ENCODE measurements at places on chromosomes 1 and 21.

GRCh38 chr1:200372095-200372884, 37.5 kb downstream of the ZNF281 start:
- DNase-seq: no peak

DNA sequence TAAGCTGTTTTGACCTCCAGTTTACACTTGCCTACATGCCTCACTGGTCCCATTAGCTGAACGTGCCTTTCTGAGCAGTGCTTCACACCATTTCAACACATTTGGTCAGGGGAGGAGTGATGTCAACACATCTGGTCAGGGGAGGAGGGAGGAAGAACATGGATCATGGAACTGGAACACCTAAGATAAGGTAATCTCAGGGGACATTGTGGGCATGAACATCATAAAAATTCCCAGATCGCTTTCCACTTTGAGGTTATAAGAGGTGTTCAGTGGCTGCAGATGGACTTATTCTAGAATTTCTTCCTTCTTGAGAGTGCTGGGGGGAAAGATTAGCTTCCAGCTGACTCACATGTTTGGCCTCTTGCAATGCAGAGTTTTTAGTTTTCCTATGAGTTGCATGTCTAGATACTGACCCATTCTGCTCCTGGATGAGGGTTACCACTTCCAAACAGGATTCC, 2.0 kb downstream of the QSOX1 start:
- DNase-seq: no peak

DNA sequence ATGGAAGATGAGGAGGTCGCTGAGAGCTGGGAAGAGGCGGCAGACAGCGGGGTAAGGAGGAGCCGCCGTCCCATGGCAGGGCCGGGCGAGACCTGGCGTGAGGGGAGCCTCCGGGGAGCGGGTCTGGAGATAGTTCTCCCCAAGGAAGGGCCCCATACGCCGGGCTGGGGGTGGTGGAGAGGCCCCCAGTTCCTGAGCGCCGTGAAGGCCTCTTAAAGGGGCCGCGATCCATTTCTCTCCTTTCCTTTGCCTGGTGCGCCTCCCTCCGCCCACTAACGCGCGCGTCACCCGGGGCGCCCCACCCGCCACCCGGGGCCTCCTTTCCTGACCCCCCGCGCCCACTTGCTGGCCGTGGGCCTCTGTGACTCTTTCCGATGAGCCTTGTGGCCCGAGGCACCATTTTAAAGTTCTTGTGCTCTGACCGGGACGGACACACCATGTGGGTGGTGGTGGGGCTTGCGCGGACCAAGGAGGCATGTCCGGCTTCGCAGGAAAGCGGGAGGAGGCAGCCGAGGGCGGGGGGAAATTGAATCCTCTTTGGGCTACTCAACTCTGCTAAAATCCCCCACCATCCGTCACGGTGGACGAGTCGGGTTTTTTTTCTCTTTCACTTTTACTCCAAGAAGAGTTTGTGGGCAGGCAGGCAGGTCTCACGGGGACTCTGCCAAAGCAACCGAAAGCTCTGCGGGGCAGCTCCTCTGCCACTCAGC, 371 bp downstream of the SZRD1 start:
- peak; percentile 82 for DNase-seq

- DNase-seq: no peak
Observed at GRCh38 chr1:218983433-218983832, 190.2 kb upstream of the LYPLAL1 start.

- DNase-seq: no peak
Observed at GRCh38 chr1:233079574-233079973, 129.2 kb downstream of the NTPCR start.

GRCh38 chr1:8398677-8399076, 80.8 kb downstream of the SLC45A1 start:
- no peak for DNase-seq

DNA sequence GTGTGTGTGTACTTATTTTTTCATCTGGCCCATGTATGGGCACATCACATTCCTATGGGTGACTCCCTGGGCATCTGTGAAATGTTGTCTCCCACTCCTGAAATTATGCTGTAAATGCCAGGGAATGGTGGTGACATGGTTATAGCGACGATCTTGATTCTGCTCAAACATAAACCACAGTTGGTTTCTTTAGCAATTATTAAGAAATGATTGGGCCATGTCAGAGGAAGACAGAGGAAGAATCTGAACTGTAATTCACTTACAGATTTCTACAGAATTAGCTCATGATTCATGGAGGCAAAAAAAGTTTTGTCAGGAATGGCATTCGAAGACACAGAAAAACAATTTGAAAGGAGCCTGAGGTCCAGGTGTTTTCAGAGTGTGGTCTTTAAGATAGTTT, 25.8 kb upstream of the KCNE1 start:
- DNase-seq: no peak

GRCh38 chr21:44994695-44995342, 55.0 kb downstream of the SLX9 start:
- no peak for DNase-seq

DNA sequence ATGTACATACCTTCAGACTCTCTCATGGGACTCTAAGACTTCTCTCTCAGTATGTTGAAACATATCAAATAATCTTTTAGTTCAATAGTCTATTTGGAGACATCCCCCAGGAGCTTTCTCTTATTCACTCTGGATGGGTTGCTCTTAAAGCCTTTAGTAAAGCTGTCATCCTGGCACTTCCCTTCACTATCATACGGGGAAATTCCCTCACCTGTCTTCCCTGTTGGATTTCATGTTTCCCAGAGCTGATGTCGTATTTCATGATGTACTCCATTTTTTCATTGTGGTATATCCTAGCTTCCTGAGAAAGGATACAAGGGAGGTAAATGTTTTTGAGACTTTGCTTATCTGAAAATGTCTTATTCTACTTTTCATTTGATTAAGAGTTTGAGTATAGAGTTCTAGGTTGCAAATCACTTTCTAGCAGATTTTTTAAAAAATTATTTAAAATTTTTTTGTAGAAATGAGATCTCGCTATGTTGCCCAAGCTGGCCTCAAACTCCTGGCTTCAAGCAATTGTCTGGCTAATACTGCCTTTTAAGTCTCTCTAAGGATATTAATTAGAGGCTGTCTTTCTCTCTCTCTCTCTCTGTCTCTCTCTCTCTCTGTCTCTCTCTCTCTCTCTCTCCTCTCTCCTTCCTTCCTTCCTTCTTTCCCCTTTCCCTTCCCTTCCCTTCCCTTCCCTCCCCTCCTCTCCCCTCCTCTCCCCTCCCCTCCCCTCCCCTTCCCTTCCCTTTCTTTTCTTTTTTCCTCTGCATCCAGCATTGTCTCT, 17.0 kb upstream of the MACF1 start:
- no peak for DNase-seq

- DNase-seq: no peak
Observed at GRCh38 chr1:143735764-143736461, 235.9 kb downstream of the FAM72C start.

DNA sequence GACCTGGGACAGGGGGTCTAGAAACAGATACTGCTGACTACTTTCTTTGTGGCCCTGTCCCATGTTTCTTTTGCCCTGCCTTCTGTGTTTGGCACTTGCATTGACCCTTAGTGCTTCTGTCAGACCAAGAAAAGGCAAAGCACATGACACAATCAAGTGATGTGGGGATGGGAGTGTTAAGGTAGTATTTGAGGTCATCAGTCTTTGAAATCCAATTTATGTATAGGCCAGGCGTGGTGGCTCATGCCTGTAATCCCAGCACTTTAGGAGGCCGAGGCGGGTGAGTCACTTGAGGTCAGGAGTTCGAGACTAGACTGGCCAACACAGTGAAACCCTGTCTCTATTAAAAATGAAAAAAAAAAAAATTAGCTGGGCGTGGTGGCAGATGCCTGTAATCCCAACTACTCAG, 26.0 kb downstream of the SERBP1 start:
- no peak for DNase-seq

Measured in activated T-cell treated with anti-CD3 and anti-CD28 coated beads, Interleukin-2, amount 50 U/mL, for 4 hours (primary cell).